Small intestine (tissue), 16 donors: ENCODE measurements at places on chromosomes 6 and 20. TPM values are rescaled to one million over a fixed set of nuclear protein-coding genes. Genes with fewer than 3 reads are reported as not detected.

DNA sequence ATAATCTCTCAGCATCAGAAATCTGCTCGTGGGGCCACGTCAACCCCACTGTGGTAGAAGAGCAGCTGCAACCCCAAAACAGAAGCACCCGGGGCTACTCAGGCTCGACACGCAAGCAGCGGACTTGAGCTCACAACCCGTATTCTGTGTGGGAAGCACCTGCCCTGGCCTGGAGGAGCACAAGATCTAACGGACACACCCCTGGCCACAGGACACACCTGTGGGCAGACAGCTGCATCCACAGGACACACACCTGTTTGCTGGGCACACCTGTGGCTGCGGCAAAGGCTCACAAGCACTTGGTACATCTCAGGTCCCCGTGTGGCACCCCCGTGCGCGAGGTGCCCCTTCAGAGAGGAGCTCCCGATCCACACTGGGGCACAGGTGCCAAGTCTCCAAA lies 36.5 kb downstream of the ZBTB46 start:
- DNase-seq, result no peak

GRCh38 chr20:15278041-15278440 lies 940.6 kb upstream of the FLRT3 start:
- no peak for DNase-seq

- DNase-seq, result no peak
These were observed 39.5 kb downstream of the CPXM1 start for GRCh38 chr20:2760952-2761305.

The TNFAIP3 gene
- 14.5 TPM for polyA plus RNA-seq
